ENCODE measurements at places on chromosomes 3 and 15.

DNA sequence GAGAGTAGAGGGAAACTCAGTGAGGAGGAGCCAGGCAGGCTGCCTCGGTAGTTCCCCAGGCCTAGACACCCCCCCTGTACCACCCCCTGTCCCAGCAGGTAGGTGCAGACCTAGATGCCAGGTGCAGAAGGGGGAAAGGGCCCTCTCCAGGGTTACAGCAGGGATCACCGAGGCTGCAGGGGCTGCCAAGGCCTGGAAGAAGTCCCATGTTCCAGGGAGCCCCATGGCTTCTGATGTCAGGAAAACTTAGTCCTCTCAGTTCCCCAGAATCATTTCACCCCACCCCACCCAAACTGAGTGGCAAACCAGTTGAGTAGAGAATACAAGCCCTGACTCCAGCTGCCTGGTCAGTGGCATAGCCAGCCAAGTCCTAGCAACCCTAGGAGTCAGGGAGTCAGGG, 7.4 kb upstream of the SEMA3B start:
- no peak for DNase-seq

GRCh38 chr15:63054281-63054683, 11.7 kb downstream of the TPM1 start:
- no peak for DNase-seq

DNA sequence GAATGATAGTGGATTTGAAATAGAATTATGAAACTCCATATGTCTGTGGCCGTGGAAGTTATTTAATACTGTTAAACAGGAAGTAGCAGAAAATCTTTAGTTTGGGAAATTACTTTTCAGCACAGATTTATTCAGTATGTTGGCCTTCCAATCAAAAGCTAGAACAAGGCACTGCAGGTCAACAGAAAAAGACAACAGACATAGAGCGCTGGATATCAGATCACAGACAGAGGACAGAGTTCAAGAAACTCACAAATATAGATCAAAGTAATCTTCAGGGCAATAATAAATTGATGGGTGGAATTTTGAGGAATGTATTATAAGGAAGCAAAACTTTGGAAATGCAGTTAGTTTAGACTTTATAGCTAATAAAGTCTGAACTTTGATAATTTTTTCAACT, 159.5 kb upstream of the TMCO5A start:
- no peak for DNase-seq

DNA sequence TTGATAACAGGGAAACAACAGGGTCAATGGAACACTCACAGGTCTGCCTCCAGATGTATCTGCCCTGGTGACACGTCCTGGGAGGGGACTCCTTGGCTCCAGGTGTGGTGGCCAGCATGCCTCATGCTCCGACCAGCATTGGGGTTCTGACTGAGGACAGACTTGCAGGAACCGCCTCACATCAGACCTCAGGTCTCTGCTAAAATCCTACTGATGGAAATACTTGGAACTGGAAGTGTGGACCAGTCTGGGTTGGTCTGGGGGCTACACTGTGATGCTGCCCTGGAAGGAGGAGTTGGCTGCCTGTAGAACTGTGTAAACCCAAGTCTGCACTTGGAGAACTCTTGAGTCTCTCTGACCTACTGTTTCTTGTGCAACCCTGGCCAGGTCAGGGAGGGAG, 17.1 kb upstream of the KY start:
- no peak for DNase-seq

DNA sequence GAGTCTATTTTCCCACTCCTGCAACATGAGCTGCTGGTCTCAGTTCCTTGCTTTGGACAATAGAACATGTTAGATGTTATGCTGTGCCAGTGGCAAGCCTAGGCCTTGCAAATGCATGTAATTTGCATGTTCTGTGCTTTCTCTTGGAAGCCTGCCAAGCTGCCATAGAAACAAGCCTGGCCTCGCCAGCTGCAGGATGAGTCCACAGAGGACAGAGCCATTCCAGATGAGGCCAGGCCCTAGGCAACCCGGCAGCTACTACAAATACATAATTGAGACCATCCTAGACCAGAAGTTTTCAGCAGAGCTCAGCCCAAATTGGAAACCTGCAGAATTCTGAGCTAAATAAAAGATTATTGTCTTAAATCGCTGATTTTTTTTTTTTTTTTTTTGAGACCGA, 39.6 kb downstream of the TRIM69 start:
- peak; percentile 77 for DNase-seq

GRCh38 chr15:70240082-70240481, 142.4 kb upstream of the TLE3 start:
- DNase-seq: no peak

DNA sequence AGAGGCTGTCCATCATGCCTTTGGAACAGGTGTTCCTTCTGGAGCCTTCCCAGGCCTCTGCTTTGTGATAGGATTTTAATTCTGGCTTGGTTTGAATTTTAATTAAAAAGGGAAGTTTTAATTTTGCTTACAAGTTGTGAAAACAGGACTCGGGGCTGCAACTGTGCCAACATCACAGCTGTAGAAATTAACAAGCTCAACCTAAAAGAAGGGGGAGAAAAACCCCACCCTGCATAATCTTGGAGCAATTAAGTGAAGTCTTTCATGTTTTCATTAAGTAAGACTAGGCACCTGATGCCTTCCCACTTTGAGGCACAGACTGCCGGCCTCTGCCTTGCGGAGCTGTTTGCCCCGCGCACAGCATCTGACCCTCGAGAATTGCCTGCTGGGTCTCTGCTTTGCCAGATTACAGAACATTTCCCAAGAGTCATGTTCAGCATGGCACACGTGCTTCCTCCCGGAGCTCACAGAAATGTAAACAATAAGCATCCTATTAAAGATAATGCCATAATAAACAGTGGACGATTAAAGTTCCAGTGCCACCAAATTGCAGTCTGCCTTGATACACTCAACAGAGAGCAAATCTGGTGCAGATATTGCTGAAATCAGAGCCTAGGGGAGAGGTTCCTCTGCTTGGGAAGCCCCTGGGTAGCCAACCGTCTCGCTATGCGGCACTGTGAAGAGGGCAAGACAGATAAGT, 364.2 kb downstream of the LRTM1 start:
- DNase-seq: no peak

DNA sequence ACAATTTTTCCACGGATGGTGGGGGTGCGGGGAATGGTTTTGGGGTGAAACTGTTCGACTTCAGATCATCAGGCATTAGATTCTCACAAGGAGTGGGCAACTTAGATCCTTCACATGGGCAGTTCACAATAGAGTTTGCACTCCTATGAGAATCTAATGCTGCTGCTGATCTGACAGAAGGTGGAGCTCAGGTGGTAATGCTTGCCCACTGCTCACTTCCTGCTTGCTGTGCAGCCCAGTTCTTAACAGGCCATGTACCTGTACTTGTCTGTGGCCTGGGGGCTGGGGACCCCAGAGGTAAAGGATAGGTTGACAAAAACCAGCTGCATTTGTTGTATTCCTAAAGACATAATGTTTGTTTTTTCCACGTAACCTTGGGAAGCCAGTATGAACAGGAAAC, 16.0 kb downstream of the DZIP3 start:
- DNase-seq: no peak

GRCh38 chr15:75045332-75046015, 22.1 kb downstream of the PPCDC start:
- no peak for DNase-seq

DNA sequence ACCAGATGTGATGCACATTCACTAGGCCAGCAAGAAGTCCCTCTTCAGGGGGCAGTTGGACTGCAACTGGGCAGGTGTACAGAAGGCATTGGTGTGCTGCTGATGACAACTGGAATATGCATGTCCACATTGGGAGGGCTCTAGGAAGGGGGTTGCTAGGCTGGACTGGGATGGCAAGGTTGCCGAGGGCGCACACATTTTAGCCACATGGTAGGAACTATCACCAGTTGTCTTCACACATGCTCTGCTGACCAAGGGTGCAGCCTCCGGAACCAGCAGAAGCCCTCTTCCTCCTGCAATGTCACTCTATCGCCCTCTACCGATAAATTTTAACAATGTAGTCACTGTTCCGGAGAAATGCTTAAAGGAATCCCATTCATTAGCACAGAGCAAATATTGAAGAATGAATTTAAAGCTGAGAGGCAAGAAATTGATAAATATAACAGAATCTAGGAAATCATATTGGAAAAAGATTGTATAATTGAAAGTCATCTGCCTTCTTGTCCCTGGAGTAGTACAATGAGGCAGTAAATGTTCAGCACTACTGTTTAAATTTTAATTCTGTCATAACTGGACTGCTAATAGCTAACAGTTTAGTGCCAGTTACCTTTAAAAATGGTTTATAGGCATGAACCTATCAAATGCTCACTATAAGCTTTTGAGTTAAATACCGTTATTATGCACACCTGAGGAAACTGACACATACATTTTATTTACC, 22.6 kb upstream of the LYSMD4 start:
- no peak for DNase-seq

DNA sequence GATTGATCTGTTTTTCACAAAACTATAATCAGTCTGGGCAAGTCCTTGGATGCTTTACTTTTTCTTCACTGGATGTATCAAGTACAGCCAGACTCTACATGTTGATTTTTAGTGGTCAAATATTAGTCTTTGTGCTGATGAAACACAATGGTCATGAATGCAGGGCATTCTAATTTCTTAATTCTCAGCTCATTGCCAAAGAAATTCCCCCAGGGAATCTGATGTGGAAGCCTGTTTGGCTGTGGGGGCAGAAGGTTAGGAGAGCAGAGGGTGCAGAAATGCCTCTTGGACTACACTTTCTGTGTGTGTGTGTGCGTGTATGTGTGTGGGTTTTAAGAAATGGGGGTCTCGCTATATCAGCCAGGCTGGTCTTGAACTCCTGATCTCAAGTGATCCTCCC, 48.7 kb upstream of the HACD2 start:
- no peak for DNase-seq

DNA sequence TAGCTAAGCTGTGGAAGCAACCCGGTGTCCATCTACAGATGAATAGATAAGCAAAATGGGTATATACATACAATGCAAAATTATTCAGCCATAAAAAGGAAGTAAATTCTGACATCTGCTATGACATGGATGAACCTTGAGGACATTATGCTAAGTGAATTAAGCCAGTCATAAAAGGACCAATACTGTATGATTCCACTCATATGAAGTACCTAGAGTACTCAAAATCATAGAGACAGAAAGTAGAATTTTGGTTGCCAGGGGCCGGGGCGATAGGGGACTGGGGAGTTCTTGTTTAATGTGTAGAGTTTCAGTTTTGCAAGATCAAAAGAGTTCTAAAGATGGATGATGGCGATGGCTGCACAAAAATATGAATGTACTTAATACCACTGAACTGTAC, 10.3 kb downstream of the EID1 start:
- no peak for DNase-seq

- no peak for DNase-seq
These were observed 37.8 kb downstream of the PPM1L start for GRCh38 chr3:160793722-160794252.

DNA sequence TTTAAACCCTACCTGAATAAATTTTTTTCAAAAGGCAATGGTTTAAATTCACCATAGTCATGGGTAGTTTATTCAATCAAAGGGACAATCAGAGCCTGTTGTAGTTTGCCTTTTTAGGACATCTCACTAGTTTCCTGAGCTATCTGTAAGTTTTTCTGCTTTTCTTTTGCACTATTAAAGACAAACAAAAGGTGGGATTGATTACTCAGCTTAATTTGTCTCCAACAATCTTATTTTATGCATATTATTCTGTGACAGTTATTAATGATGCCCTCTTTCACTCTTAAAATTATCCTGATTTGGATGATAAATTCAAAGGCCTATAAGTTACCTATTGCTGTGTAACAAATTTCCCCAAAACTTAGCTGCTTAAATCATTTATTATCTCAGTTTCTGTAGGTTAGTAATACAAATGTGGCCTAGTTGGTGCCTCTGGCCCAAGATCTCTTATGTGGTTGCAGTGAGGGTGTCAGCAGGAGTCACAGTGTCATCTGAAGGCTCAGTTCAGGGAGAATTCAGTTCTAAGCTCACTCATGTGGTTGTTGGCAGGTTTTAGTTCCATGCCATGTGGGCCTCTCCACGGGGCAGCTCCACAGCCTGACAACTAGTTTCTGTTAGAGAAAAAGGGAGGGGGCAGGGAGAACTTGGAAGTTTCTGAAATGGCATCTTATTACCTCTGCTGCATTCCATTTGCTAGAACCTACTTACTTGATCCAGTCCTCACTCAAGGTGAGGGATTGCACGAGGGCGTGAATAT, 16.0 kb downstream of the ARMC8 start:
- no peak for DNase-seq

DNA sequence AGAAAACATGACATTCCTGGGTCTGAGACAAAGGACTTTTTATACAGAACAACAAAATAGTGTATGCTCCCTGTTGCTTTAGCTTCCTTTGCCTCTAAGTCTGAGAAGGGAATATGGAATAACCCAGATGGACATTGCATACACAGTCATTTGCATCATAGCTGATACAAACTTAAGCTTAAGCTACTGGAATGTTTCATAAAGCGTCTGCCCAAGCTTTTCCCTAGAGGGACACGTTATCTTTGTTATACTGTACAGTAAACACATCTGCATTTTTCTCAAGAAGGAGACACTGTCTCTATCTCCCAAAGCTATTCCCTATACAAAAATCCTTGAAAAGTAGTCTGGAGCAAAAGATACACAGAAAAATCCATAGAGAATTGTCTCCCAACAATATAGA, 775.0 kb downstream of the DIPK2A start:
- DNase-seq: no peak

DNA sequence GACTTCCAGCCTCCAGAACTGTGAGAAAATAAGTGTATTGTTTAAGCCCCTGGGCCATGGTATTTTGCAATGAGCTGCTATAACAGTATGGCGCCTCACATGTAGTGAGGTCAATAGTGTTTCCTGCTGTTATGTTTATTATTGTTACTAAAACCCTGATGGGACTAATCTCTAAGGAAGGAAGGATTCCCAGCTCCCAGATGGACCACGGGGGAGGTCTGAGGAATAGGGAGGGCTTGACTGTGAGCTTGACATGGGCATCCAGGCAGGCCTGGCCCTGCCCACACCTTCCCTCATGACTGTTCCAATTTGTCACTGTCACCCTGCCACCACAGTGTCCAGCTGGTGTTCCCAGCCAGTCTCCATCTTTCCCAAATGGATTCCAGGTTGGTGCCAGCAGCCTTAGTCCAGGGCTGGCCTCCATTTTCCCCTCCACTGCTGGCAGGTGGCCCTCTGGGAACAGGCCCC, 14.5 kb upstream of the SLC41A3 start:
- no peak for DNase-seq

DNA sequence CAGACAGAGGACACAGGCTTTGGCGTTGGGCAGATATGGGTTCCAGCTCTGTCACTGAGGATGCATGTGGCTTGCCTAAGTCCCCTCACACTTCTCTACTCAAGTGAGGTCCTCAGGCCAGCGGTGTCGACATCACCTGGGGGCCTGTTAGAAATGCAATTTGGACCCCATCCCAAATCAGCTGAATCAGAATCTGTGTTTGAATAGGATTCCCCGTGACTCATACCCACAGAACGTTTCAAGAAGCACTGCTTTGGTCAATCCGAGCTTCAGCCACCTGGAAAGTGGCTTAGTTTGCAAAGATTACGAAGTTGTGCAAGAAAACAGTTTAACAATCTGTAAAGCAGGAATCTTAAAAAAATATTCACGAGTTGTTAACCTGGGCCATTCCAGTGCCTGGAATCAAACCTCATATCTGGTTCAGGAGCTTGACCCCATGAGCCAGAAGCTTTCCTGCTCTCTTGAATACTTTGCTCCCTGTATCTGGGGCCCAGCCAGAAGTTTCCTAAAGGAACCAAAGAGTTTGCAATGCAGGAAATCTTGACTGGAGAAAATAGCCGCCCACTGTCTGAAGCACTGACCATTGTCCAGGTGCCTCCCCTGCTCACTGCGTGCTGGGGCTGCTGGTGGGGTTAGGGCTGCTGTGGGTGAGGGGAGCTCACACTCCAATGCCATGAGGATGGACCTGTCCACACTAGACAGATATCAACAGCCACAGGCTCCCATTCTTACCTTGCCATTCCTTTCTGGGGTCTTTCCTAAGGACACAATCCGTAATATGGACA, 208.5 kb upstream of the LINGO1 start:
- no peak for DNase-seq
